ENCODE measurements at places on chromosomes 2 and 18.

- DNase-seq: no peak
Measured at GRCh38 chr18:77052297-77052982, 80.1 kb downstream of the MBP start.

GRCh38 chr2:76826691-76827090, 695.5 kb downstream of the LRRTM4 start:
- no peak for DNase-seq

- no peak for DNase-seq
Measured at GRCh38 chr18:62925031-62925688, 209.8 kb downstream of the PHLPP1 start.

DNA sequence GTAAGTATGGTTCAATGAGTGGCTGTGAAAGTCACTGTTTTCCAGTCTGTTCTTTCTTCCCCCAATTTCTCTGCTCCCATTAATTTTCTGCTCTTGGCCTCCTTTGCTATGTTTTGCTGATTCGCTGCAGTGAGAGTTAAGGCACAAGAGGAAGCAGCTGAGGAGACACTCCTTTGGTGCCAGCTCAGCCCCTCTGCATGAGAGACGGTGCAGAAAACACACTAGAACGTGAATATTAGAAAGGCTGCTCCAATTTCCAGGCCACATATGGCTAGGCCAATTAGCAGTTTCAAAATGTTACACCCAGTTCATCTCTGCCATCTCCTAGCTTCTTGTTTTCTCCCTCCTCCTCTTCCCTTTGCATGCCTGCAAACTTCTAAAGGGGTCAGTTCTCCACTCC, 38.9 kb downstream of the AKAIN1 start:
- DNase-seq: no peak

DNA sequence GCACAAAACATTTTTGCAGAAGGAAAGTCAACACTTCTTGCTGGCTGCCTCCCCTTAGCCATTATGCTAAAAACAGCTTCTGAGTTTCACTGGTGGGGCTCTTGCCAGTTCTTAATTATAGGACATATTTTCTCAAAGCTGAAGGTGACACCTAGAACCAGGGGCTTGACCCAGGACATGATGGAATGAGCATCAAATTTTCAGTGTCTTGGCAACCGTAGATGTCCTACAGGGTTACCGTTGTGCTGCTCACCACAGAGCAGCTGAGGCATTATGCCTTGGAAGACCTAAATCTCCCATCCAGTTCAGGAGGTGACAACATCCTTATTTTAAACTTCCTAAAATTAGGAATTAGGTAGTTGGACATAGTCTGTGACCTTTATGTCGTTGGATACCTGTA, 46.7 kb downstream of the TMEM185B start:
- DNase-seq: no peak

DNA sequence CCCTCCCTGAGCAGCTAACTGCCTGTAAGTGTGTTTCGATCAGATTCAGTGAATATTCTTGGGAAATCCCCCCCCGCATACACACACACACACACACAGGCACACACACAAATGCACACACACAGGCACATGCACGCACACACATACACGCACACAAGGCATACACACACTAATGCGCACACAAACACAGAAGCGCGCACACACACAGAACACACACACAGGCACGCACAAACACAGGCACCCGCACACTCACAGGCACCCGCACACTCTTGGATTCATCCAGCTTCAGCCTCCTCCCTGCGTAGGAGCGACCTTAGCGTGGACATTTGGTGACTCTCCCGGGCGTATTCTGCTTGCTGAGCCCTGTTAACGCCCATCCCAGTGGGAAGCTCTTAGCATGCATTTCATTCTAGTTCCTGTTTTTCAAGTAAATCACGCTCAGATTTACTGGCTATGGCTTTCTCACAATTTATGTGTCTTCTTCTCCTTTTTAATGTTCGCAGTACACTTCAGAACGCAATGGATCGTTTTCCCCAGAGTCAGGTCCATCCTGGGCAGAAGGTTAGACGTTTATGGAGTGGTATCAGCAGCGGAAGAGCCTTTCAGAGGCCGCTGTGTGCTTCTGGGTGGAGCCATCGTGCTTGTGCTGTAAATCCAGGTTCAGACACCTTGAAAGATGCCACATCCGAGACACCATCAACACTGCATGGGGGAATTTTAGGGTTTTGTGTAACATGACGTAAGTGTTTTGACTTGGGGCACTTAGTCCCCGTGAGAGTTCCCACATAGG, 656.6 kb downstream of the GALR1 start:
- no peak for DNase-seq

- no peak for DNase-seq
Measured at GRCh38 chr2:200786423-200786822, 25.3 kb upstream of the BZW1 start.

DNA sequence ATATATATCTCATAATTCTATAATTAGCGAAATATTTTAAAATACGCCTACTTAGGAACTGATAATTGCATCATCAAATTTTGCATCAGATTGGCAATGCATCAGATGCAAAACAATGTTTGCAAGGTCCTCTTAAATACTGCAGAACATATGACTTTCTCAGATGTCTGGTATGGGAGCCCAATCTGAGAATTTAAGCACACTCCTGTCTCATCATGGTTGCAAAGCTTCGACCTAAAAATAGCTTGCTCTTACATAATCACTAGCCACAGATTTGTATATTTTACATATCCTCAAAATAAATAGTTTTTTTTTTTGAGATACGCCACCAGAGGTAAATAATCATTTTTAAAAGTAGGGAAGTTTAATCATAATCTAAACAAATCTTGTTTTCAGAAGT, 123.2 kb downstream of the CABYR start:
- DNase-seq: no peak

DNA sequence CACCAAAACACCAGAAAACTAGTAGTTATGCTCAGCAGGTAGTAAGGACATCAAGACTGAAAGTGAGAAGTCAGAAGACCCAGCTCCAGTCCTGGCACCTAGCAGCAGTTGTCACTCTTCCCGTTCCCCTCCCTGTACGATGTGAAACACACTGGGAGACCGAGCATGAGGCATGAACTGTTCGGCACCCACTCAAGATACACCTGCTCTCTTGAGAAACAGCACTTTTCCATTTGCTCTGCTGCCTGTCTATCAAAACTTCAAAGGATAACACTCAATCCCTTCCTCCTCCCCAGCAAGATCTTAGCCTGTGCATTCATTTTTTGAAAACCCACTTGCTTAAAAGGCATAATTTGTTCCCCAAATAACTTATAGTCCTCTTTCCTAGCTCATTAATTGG, 123.9 kb downstream of the PLEKHM3 start:
- DNase-seq: no peak
